ENCODE measurements at places on chromosomes 7 and 10.
A peak's percentile ranks its signal among the peaks of the same experiment; 100 is the strongest.

DNA sequence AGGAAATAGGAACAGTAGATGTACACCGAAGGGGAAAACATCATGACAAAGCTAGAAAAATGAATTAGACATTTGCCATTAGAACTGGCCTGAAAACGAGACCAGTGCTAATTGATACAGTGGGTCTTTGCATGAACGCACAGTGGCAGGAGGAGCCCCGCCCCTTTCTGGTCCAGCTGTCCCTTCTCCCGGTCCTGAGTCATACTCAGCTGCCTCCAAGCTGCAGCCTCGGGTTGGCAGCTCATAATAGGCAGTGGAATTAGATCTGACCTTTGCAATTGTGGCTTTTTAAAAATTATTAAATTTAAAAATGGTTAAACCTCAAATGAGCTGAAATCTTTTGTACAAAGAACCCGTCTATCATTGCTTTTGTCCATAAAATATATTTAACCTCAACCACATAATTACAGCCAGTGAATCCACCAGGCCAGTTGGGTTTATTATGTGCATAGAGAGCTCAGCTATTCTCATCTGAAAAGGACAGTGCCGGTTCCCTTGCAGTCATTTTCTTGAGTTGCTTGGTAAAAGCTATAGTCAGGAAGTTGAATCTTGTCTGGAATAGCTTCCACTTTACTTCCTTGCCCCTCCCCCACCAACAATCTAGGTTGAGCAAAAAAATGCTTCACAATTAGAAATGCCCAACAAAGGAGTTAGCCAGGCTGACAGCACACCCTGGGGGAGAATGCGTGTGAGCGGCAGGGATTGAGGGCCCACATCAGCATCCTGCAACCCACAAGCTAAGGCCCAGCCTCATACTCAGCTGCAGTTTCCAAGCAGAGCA lies 147.1 kb downstream of the BUB3 start:
- peak; percentile 1 for DNase-seq

DNA sequence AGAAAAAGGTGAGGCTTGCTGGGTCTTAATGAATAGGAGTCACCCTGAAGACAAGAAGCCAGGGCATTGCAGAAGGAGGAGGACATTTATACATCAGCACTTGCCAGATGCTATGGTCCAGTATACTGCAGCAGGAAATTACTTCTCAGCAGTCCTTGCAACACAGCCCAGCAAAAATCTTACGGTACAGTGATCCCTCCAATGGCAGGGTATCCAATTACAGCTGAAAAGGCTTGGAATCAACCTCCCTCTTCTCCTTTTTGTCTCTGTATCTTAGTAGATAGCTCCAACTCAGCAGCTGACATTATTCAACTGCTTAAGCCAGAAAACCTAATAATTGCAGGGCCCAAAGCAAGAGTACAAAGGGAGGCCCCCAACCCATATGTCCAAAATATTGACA lies 128.3 kb upstream of the COBL start:
- no peak for DNase-seq

- no peak for DNase-seq
Observed at GRCh38 chr7:81284576-81284975, 365.7 kb upstream of the SEMA3C start.

DNA sequence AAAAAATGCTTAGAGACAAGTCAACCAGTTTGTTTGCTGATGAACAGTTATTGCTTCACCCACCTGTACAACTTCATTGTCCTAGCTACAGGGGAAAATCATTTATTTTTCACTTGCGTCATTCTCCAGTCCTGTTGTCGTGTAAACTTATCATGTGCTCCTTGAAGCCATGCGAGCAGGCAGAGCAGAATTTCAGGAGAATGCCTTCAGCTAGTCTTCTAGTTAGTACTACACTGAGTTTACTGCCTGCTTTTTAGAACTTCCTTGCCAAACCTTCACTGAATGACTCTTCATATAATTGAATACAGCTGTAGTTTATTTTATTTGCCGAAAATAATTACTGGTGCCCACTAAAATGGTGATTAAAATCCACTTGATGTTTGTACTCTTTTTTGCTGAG lies 15.6 kb downstream of the RPA3 start:
- peak; percentile 35 for DNase-seq

DNA sequence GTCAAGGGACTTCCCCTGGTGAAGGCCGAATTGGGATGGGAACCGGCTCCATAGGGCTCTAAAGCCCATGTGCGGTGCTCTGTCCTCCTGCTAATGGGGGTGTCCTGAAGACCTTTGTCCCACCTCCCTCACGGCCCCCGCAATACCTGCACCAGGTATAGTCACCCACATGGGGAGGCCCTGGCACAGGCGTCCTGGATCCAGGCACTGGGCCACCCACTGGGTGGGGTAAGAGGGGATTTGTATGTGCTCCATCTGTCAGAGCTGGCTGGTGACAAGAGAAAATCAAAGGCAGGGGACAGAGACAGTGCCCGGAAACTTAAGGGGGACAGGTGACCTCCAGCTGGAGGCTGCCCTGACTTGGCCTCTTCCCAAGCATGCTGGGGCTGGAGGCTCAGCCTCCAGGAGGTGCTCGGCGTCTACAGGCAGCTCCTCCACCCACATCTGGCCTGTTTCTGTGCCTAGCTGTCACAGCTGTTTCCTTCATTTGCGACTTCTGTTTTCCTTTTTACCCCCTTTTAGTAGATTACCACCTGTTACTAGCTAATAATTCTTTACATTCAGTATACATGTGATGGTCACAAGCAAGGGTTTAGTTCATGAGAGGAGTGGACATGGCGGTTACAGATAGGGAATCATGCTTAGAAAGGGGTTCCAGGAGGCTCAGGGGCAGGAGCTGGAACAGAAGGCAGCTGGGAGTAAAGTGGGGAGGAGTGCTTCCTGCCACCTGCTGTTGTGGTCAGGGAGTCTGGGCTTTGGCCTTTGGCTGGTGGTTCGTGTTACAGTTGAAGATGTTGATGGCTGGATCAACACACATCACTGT lies 2.3 kb upstream of the CUZD1 start:
- DNase-seq, result no peak

DNA sequence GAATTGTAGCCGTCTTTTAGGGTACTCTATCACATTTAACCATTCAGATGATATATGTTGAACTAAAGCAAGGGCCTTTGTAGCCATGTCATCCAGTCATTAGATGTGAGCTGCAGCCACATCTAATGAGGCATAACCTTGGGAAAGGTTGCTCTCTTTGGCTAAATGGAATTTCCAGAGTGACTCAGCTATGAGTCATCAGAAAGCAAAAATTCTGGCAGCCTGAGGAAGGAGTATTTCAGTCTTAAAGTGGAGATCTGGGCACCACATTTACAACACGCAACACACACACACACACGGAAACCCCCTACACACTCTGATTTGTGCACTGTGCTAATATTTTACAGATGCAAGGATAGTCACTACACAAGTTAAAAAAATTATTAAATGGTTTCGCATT lies 176.9 kb upstream of the ZWINT start:
- peak; percentile 42 for DNase-seq

DNA sequence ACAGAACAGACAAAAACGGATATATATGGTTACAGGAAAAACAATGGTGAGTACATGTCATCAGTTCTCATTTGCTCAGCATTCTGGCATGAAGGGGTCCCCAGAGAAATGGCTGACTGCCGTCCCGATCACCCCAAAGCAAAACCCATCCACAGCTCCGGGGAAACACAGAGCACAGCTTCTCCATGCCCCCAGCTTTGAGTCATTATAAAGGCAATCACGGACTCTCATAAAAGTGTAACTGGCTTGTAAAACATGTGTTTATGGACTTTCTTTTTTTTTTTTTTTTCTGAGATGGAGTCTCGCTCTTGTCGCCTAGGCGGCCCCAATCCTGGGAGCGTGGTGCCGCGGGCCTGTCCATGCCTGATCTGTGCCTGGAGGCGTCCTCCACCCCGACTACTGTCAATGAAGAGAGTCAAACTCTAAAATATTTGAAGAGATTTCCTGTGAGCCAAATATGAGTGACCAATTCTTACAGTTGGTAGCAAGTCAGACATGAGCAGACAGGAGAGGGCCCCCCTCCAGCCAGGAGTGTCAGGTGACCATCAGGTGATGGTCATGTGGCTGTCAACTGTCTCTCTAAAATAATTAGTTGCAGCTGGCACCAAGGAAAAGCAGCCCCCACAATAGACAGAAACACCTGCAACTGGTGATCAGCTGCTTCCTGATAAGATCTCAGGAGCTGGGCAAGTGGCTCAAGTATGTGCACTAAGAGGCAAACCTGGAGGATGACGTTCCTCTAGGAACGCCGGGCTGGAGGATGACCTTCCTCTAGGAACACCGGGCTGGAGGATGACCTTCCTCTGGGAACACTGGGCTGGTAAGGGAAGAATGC lies 21.7 kb upstream of the NOM1 start:
- no peak for DNase-seq

GRCh38 chr10:31509989-31510388 lies 191.0 kb downstream of the ZEB1 start:
- DNase-seq, result no peak

GRCh38 chr7:94656658-94656924 lies 658 bp upstream of the SGCE start:
- DNase-seq, result no peak

- DNase-seq, result peak; percentile 45
Observed at GRCh38 chr10:87817609-87818504, at the start of gene ATAD1. TSS of gene ATAD1 (minus strand) at chr10:87818226. CDS start at chr10:87814599, 3,627 bp downstream.

DNA sequence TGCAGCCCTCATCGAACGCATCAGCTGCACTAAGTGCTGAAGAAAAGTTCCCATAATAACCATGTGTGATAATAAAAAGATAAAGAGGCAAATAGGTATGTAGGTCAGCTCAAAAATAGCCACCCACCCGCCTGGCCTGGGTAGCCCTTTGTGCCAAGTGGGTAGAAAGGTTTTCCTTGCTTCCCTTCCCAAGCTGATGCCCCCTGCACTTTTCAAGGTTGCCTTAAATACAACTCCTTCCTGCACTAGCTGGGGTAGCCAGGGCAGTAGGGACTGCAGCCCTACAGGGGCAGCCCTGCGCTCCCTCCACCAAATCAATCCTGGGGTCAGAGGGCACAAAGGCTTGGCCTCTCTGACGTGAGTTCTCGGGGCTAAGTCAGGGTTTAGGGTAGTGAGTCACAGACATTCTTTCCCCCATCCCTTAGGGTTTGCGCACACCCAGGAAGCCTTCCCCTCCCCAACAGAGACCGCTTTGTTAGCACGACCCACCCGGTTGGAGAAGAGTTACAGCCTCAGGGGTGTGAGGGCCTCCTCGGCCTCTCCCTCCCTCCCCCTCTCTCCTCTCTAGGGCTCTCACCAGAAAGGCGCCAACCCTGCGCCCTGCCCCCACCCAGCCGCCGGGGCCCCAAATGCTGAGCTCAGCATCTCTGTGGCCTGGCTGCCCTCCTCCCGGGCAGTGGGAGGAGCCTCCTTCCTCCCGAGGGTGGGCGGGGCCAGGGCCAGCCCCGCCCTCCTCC lies 13.3 kb upstream of the DDIT4 start:
- no peak for DNase-seq

- DNase-seq, result no peak
Observed at GRCh38 chr10:110443239-110444003, 54.3 kb upstream of the DUSP5 start.

- DNase-seq, result no peak
Observed at GRCh38 chr7:28755255-28755654, 202.9 kb downstream of the TRIL start.

- no peak for DNase-seq
Observed at GRCh38 chr10:133084491-133084890, 3.2 kb upstream of the ADGRA1 start.

DNA sequence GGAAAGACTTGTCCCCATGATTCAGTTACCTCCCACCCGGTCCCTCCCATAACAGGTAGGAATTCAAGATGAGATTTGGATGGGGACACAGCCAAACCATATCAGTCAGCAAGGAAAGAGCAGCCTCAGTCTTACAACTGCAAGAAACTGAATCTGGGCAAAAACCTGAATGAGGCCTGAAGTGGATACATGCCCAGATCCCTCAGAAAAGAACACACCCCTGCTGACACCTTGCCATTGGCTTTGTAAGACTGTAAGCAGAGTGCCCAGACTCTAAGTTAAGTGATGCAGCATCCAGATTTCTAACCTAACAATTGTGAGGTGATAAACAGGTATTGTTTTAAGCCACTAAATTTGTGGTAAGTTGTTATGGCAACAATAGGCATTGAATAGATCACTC lies 670.8 kb downstream of the SORCS1 start:
- no peak for DNase-seq

DNA sequence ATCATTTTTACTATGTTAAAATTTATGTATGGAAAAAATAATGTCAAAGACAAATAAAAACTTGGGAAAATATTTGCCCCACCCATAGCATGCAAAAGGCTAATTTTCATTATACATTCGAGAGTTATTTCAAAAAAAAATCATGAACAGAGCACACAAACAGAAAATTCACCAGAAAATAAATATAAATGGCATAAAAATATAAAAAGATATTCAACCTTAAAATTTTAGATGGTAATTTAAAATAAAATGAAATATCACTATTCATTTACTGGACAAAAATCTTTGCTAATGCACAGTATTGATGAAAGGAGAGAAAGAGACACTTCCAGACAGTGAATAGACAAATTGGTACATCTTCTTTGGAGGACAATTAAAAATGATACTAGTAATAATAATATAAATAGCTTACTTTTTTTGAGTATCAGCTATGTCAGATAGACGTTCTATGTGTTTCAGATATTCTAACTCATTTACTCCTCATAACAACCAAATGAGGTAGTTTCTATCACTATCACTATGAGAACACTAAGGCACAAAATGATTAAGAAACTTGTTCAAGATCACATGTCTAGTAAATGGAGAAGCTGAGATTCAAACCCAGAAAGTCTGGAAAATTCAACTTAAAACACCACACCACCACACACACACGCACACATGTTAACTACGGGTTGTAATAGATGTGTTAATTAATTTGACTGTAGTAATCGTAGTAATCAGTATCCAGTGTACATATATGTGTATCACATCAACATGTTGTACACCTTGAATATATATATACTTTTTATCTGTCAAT lies 63.0 kb downstream of the CCDC71L start:
- no peak for DNase-seq

Data from NCI-H446 (cell line).